ENCODE measurements at places on chromosomes 3 and 15.
A peak's percentile ranks its signal among the peaks of the same experiment; 100 is the strongest.

- peak; percentile 96 for DNase-seq
Observed at GRCh38 chr3:152272771-152273242, 4.1 kb downstream of the MBNL1 start.

DNA sequence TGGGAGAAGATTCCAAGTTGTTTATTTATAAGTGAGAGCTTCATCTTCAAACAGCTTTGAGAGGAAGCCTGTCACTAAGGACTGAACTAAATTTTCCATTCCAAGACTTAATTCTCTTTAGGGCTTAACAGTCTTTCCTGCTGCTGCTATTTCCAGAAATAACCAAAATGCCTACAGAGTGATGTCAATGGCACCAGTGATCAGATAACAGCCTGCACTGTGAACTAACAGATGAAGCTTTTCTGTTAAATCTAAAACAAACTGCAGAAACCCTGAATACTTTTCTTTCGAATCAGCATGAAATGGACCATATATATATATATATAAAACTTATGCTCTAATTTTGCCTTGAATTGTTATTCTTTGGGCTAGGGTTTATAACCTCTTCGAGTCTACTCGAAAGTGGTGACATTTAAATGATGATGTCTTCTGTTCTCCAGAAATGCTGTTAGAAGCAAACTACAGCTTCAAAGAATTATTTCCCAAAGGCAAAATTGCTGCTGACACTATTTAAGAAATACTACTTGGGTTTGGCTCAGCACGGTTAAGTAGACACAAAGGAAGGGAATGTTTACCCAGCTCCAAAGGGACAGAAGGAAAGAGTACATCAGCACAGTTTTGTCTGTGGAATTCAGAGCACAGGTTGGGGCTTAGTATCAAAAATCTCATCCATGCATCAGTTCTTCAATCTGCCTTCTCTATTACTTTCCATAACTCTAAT is 238.5 kb upstream of the LRRN1 start:
- DNase-seq, result peak; percentile 65

DNA sequence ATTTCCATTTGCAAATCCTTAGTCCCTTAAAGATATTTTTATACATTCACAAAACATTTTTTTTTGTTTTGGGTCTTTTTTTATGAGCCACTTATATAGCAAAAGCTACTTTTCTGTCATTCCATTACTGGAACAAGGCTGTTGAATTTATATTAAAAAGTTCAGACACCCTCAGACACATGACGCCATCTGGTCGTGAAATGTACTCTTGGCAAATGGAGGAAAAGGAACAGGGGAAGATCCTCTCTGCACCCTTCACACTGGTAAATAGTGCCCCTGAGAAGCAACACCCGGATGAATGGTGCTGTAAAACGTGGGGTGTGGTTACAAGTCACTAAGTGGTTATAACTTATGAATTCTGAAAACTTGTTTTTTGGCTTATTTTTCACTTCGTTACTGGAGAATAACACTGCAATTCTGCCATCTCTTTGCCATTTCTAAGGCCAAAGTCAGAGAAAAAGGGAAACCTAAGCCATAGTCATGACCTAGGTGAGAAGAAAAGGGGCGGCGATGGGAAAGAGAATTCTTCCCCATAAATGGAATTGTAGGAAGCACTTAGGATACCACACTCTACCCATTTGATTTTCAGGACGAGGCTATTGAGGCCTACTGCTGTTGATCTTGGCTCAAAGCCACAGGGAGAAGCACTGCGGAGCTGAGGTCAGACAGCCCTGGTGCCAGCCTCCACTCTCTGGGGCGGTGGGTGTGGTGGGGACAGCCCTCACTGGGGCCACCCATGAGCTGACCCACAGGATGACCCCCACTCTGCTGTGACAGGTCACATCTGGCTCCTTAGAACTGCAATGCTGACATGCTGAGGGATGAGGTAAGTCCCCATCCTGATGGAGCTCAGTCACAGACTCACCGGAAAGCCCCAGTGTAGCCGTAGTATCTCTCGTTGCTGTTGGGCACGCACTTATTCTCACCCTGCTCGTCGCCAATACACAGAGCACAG is 21.9 kb downstream of the LTF start:
- no peak for DNase-seq

GRCh38 chr3:172746475-172746874 is 4.1 kb upstream of the ECT2 start:
- peak; percentile 45 for DNase-seq

DNA sequence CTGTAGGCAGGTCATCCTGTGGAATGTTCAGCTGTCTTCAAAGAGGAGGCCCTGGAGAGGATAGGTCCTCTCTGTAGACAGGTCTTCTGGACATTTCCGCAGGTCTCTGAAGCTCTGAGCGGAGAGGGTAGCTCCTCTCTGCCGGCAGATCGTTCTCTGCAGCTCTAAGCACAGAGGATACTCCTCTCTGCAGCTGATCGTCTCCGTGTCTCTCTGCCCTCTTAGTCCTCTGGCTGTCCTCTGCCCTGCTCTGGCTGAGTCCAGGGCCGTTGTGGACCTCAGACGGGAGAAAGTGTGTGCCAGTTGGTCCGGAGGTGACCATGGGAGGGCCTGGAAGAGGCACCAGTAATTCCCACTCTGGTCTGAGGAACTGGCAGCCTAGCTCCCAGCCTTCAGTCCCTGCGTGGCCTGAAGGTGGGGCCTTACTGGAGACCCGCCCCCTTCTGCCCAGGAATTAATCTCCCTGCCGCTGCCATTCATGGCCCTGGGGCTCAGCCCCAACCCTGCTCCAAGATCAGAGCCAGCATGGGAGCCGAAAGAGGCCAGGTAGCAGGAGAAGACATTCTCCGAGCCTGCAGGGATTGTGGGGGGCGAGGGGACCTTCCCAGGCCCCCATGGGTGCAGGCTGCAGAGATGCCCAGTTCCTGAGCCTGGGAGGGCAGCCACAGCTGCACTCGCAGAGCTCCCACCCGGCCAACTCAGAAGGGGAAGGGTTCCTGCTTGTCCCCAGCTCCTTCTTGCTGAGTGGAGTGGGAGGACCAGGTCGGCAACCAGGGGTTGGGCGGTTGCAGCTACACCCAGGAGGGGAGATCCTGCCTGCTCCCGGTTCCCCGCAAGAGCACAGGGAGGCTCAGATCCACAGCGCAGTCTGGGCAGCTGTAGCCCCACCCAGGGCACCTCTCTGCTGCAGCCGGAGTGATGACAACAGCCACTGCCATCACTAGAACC is 488.7 kb downstream of the RSL24D1 start:
- DNase-seq, result no peak

DNA sequence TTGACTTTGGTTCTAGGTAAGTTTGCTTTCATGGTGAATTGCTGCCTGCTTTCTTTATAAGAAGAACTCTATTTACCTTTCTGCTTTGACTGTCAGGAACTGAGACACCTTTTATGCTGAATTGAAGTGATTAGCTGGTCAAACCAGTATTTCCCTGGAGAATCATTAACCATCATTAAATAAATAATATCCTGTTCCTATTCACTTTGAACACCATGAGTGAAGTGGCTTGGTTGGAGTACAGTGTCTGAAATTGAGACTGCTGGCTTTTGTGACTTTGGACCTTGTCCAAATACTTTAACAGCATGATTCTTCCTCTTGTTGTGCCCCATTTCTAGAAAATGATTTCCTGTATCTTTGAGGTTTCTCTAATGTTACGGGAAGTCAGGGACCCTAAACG is 5.6 kb upstream of the TMEM62 start:
- DNase-seq, result no peak

DNA sequence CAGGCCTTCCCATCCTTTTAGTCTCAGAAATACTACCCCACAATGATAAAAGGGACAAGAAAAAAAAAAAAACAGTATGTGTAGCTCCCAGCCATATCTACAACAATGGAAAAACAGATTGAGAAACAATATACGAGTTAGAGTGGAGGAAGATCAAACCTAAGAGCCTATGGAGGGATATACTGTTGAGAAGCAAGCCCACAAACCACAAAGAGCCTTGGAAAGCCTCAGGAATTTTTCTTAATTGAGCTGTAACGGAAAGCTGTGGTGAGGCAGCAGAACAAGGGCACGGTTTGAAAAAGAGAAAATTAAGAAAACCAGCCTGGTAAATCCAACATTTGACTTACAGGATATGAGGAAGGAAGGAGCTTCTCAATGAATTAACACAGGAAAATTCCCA is 21.4 kb downstream of the KPNA1 start:
- DNase-seq, result peak; percentile 80

DNA sequence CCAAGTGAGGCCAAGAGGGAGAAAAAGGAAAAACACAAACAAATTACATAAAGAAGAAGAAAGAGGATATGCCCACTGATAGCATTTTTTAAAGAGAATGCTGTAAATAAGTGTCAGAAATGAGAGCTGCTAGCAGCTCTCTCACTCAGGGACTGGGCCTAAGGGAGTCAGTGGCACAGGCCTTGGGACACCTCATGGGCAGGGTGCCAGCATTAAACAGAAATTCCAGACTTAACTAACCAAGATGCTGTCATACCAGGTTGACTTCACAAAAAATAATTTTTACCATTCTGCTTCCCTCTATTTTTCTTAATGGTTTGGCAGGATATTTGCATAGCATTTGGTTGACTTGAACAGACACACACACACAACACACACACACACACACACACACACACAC is 92.3 kb upstream of the ADAMTSL3 start:
- peak; percentile 1 for DNase-seq

DNA sequence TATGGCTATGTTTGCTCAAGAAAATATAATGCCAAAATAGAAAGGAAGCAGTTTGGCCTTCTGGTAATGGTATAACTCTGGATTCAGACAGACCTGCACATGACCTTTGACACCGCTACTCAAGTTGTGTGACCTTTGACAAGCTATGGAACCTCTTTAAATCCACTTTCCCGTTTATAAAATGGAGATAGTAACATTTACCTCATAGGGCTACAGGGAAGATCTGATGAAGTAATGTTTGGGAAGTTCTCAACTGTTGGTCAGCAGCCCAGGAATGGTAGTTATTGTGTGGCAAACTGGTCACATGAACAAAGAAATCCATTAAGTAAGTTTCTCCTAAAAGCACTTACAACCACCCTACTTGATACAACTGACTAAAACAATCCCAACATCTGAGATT is 95.1 kb upstream of the PHLDB2 start:
- peak; percentile 71 for DNase-seq

- no peak for DNase-seq
Observed at GRCh38 chr3:156820692-156821080, 5.5 kb upstream of the LEKR1 start.

DNA sequence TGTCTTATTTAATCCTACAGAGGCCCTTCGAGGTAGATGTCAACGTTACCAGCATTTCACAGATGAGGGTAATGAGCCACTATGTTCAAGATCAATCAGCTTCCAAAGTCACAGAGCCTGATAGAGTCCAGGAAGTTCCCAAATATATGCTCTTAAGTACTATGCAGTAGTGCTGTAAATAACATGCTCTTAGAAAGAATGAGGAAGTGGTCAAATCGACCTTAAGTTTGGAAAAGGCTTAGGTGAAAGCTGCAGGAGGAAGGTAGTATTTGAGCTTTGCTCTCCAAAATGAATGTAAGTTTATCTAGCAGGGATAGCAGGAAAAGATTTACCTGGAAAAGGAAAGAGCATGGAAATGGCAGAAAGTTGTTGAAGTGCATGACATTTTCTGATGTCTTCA is 234.0 kb downstream of the RBMS3 start:
- DNase-seq, result peak; percentile 18

DNA sequence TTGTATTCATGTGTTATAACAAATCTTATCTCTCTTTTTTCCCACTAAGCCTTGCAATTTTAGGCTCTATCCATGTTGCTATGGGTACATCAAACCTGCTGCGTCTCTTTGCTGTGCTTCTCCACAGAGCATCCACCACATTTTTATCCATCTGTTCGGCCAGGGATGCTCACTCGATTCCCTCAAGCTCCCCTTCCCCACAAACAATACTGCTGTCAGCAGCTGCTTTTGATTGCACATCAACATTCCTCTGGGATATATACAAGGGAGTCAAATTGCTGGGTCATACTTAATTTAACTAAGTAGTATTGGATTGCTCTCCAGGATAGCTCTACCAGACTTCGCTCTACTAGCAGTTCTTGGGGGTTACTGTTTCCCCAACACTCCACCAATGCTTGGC is 36.8 kb downstream of the TMEM108 start:
- no peak for DNase-seq

GRCh38 chr3:194042927-194043326 is 93.0 kb upstream of the HES1 start:
- peak; percentile 77 for DNase-seq

GRCh38 chr3:101735833-101736232 is 11.4 kb downstream of the CEP97 start:
- no peak for DNase-seq

DNA sequence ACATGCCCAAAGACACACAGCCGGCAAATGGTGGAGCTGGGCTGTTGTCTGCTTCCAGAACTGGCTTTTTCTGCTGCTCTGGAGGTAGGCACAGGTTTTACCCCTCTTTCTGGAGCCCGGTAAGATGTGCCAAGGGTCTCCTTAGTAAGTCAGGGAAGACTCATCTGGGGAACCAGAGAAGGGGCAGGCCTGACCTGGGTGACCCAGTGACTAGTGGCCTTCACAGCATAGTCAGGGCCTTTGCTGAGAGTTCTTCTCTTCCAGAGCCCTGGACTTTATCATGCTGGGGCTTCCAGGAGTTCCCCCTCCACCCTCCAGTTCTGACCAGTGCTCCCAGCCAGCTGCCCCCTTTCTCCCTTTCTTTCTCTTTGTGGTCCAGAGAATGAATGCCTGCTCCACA is 3.2 kb downstream of the CD276 start:
- DNase-seq, result no peak

DNA sequence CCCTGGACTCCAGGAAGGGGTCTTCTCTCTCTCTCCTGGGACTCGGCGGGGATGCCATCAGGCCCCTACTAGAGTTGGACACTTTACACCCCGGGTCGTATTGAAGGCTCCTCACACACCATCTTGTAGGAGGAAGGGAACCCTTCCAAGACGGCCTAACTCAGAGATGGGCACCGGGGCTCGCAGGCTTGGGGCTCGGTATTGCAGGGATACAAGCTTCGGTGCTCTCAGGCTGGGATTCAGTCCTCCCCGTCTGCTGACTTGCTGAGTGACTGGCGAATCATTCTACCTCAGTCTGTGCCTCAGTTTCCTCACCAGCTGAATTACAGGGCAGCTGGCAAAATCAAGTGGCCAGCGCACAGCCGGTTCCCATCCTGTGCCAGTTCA is 419 bp upstream of the CALML4 start:
- no peak for DNase-seq

DNA sequence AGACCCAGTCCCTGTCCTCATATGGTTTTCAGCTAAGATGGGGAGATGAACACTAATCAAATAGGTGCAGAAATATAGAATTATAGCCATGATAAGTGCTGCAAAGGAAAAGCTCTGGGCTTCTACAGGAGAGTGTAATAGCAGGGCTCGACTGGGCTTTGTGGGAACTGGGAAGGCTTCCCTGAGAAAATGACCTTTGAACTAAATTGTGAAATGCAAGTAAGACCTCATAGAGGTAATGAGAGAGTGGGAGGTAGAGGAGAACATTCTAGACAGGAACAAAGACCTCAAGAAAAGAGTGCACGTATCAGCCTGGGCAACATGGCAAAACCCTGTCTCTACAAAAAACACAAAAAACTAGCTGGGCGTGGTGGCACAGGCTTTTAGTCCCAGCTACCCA is 231.6 kb downstream of the ABHD5 start:
- no peak for DNase-seq

Data from EH (cell line).